Midbrain (tissue), 1 donor: ENCODE measurements at places on chromosomes 16 and 17.

- no peak for DNase-seq
These were observed 66.5 kb downstream of the MGAT5B start for GRCh38 chr17:76934561-76935320.

DNA sequence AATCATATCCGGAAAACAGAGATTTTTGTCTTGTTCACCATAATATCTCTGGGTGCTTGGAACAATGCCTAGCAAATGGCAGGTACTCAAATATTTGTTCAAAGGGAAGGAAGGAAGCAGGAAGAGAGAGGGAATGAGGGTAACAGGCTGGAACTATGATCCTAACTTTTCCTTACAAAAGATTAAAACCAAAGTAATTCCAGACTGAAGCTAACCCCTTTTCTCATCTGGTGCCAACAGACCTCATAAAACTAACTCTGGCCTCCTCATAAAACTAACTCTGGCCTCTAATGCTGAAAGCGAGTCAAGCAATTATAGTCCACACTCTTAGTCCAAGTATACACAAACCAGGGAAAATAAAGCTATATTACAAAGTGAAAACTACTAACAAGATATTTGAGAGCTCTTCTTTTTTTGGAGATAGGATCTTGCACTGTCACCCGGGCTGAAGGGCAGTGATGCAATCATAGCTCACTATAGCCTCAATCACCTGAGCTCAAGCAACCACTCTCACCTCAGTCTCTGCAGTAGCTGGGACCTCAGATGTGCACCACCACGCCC, 84.6 kb downstream of the KANSL1 start:
- DNase-seq = no peak

DNA sequence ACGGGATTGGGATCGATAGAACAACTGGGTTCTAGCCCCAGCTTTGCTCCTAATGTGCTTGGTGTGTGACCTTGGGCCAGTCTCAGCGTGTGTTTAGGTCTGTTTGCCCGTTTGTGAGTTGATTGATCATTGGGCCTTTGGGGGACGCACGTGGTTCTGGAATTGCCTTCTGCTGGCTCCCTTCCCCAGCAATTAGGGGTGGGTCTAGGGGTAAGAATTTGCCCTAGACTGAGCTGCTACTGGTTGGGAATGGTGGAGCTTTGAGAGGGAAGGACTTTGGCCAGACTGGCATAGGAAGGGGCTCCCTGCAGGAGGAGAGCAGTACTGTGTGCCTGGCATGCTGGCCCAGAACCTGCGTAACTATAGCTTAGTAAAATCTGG, 1.5 kb downstream of the SPNS2 start:
- DNase-seq = no peak

DNA sequence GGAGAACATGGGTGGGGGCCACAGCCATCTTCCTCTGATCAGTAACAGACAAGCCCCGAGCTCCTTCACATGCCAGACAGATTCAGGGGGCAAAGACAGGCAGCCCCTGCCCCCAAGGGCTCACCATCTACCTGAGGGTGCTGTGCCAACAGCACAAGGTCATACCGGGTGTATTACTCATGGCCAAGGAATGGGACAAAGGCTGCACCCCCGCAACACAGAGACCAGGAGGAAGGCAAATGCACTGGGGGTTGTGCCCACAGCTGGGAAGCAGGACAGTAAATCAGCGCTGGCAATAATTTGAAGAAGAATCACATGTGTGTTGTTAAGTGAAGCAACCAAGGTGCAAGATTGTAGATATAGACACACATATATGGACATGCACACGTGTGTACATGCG, 137.1 kb downstream of the C16orf95 start:
- no peak for DNase-seq

DNA sequence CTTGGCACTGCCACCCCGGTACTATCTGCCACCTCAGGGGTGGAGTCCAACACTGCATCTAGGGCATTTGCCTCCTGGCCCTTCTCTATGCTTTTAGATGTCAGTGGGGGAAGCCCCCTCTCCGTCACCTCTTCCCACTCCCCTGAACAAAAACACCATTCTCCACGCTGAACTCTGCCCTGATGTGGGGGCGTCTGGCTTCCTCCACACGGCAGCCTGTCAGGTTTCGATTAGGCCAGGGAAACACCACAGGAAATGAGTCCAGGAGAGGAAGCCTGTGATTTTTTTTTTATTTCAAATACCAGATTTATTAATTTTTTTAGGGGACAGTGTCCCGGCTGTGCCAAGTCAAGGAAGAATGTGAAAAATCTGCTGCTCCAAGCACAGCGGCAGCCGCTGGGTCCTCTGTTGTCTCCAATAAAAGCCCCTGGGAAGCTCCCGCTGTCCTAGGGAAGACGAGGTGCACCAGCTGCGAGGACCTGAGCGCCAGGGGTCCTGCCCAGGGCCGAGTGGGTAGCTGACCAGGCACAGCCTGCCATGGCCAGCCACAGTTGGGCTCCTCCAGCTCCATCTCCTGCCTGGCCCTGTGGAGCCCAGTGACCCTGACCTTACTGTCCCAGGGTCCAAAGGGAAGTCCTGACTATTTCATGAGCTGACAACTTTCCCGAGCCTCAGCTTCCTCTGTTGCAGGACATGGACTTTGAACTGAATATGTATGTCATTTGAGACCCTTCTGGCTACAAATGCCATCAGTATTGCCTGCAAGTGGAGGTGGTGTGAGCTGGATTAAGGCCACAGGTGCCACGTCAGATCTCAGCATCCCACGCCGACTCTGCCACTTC, 336.7 kb downstream of the FOXL1 start:
- DNase-seq = no peak

GRCh38 chr16:86459266-86459665, 51.1 kb upstream of the FOXF1 start:
- no peak for DNase-seq
